Inflammatory macrophage treated with lipopolysaccharide for 4 hours (primary cell): ENCODE measurements at places on chromosomes 16 and 17.
A peak's percentile ranks its signal among the peaks of the same experiment; 100 is the strongest.

DNA sequence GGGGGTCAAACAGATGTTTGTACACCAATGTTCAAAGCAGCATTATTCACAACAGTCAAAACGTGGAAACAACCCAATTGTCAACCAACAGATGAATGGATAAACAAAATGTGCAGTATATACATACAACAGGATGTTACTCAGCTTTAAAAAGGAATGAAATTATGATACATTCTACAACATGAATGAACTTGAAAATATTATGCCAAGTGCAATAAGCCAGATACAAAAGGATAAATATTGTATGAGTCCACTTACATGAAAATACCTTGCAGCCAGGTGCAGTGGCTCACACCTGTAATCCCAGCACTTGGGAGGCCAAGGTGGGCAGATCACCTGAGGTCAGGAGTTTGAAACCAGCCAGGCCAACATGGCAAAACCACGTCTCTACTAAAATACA, 39.9 kb downstream of the UBE2G1 start:
- DNase-seq = no peak

GRCh38 chr17:70483624-70484023, 314.3 kb downstream of the KCNJ2 start:
- DNase-seq = no peak

DNA sequence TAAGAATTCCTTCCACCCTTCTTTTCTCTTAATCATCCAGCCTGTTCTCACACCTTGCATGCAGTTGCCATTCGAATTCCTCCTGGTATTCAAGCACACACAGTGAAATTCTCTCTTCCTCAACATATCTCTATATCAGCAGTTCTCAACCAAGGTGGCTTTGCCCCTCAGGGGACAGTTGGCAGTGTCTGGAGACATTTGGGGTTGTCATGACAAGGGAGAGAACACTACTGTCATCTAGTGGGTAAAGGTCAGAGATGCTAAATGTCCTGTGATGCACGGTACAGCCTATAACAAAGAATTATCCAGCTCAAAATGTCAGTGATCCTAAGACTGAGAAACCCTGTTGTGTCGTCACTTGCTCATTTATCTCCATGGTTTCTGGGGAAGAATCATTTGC, 94.8 kb upstream of the CPHXL start:
- DNase-seq = no peak

GRCh38 chr17:32528825-32529224, 42.0 kb downstream of the CDK5R1 start:
- no peak for DNase-seq

DNA sequence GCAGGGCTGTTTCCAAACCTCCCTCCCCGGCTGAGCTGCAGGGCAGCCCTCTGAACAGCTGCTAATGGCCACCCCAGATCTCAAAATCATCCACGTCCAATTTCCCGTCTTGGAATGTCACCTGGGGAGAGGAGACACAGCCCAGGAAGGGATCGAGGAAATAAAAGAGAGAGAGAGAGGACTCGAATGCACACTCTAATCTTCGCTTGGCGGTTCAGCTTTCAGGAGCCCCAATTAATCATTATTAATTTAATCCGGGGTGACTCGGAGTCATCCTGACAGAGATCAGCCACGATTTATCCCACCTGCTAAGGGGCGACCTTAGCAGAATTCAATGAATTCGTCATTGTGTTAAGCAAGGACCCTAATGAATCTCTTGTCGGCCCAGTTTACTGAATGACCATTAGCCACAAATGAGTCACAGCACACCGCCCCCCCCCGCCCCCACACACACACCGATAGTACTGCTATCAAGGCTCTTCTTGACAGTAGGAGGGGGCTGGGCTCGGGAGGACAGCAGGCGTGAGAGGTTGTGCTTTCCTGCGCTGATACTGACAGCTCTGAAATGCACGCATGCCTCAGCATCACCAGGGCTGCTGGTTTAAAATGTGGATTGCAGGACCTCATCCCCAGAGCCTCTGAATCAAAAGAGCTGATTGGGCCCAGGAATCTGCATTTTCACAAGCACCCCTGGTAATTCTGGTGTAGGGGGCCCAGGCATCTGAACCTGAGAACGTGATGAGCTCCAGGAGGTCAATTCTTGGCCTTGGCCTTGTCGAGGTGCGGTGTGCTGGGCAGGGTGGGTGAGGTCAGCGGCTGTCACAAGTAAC, 190.0 kb upstream of the CIBAR2 start:
- DNase-seq = no peak

DNA sequence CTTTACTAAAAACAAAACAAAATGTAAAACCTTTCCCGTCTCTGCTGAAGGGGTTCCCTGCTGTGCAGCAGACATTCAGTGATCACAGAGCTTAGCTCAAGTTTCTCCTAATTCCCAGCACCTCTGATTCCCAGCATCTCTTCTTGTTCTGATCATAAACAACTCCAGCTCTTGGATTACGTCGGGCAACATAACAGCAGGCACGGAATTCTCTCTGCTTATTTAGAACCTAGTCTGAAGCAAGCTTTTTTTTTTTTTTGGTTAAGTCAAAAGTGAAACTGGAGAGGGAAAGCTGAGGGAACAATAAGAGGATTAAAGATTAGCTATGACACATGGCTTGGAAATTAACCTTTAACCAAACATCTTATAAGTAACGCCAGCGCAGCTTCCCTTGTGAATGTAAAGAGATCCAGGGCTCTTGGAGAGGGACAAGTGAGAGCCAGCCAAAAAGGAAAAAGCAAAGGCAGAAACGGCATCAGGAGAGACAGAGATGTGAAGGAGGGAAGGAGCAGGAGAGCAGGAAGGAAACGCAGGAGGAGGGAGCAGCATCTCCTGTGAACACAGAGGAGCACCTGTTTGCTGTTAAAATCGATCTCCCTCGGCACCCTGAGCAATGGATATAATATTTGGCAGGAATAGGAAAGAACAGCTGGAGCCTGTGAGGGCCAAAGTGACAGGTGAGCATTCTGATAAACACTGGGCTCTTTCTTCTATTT, at the start of gene BCO1:
Gene BCO1 (plus strand): TSS at position 394 of the 716 bp plus-strand sequence. CDS start 220 bp downstream, at position 614.
- no peak for DNase-seq

DNA sequence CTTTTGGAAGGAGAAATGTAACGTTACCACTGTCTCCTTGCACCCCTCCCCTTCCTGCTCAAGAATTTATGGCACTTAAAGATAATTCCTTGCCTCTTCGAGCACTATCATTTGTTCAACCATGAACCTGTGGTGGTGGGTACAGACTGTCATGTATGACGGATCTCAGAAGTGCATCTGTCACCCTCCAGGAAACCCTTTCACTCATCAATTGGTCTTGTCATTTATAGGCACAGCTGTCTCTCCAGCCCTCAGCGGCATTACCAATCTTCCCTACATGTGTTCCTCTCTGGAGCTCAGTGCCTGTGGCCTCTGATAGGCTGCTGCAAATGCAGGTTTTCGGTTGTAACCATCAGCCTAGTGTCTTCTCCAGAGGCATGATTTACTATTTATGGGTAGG, 15.0 kb downstream of the CNTNAP4 start:
- DNase-seq = no peak

DNA sequence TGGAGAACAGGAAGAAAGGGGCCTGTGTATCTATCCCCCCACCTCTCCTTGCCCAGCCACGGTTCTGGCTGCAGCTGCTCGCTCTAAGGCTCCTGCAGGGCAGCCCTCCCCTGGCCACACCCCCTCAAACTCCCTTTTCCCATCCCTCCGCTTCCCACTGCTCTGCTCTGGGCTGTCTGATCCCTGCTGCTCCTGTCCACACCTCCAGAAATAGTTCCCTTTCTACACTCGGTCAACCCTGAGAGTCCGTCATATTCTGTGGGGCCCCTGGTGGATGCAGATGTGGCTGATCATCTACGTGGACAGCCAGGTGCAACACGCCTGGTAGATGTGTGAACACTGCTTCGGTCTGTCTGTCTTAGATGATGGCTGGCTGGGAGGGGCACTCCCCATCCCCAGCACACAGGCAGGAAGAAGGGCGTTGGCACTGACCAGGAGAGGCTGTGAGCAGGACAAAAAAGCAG, 19.3 kb upstream of the KRT19 start:
- no peak for DNase-seq

GRCh38 chr16:9840761-9841665, 341.2 kb downstream of the GRIN2A start:
- DNase-seq = no peak

GRCh38 chr17:57892146-57892819, 42.4 kb upstream of the MRPS23 start:
- peak; percentile 75 for DNase-seq

DNA sequence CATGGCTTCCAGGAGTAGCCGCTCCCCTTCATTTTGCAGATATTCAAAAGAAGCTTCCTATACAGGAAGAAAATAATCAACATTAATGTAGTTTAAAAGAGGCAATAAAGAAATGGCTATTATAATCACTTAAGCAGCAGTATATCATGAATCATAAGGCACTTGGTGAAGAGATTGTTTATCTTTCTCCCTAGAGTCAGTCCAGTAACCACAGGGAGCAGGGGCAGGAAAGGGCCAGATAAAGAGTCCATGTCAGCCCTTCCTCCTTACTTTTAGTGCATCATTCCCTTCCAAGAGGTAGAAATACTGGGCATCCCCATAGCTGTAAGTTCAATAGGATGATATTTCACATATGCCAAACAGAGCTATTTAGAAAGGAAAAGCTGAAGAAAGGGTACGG, 184.6 kb upstream of the C17orf78 start:
- DNase-seq = no peak

- DNase-seq = peak; percentile 69
Measured at GRCh38 chr17:8125154-8125946, 1.4 kb upstream of the HES7 start.

DNA sequence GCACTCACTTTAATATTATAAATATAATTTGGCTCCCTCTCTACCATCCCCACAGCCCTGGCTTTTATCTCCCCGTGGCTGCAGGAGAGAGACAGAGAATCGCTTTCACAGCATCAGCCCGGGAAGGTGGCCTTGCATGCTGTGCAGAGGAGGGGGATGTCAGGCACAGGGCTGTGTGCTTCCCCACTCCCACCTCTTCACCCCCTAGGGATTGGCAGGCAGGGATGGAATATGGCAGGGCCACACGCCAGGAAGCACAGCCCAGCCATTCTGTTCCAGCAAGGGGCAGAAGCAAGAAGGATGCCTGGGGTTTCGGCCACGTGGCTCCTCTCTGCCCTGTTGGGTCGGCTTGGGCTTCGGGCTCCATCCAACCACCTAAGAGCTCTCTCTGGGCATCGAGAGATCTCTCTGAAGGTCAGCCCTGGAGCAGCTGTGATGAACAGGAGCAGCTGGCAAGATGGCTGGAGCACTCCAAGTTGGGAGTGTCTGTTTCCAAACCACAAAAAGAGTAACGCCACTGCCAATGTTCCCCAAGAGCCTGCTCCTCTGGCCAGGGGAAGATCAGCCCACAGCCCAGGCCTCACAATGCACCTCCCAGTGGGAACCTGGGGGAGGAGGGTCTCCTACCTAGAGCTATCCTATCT, 223.2 kb downstream of the C16orf78 start:
- DNase-seq = no peak

DNA sequence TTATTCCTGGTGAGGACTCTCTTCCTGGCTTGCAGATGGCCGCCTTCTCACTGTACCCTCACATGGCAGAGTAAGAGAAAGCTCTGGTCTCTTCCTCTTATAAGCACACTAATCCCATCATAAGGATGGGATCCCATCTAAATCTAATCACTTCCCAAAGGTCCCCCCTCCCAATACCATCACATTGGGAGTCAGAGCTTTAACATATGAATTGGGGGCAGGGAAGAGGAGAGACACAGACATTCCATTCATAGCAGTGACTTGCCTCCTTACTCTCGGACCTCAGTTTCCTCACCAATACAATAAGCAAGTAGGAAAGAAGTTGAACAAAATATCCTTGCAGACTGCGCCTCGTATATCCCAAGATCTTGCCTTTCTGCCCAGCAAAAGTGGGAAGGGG, 1.7 kb downstream of the CLEC19A start:
- DNase-seq = no peak

- DNase-seq = no peak
Measured at GRCh38 chr17:41695134-41695661, 6.5 kb downstream of the EIF1 start.

DNA sequence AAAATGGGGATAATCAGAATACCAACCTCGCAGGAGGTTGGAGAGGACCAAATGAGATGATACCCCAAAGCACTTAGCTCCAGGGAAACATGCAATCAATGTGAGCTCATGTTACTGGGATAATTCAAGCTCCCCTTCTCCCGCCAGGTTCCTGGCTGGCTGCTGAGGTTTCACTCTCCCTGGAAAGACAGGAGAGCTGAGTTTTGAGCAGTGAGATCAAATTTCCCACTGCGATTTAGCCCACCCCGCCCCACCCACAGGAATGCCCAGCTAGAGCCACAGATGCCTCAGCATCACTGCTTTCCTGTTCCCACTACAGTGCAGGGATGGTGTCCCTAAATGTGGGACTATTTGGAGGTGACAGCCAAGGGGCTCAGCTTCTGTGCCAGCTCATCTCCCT, 56.7 kb downstream of the ZNF423 start:
- DNase-seq = no peak

DNA sequence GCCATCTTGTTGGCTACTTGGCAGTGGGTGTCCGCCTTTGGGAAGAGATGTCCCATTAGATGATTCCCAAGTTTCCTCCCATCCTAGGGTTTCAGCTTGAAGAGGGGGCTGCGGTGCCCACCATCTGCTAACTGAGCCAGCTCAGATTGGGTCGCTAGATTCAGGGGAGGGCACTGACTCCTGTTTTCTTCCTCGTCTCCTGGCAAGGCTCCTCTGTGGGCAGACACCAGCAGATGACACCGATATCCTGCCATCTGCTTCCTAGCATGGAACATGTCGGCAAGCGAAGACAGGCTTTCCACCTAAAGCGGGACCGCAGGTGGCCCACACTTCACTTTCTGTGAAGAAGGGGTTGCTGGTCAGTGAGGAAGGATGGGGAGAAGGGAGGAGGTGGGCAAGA, 27.3 kb downstream of the C17orf75 start:
- DNase-seq = no peak

GRCh38 chr17:76493505-76494167, 7.6 kb downstream of the RHBDF2 start:
- DNase-seq = peak; percentile 38

- DNase-seq = no peak
Measured at GRCh38 chr16:80230328-80231120, 310.3 kb upstream of the DYNLRB2 start.

DNA sequence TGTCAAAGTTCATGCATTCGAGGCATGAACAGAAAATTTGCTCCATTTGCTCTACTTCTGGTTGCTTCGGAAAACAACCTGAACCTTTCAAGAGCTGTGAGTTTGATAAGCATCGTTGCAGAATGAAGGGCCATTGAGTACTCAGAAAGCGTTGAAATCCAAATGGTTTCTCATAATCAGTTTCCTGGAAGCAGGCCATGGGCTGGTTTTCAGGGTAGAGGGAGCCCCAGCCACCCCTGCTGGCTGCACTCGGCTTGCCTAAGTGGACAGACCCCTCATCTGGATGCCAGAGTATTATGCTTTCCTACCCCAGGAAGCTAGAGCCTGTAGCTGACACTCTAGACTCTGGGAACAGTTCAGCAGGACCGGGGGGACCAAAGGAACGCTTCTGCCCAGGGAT, 24.4 kb downstream of the SCNN1G start:
- DNase-seq = no peak

- peak; percentile 66 for DNase-seq
Measured at GRCh38 chr17:55769625-55770000, 18.8 kb downstream of the PCTP start.

- no peak for DNase-seq
Measured at GRCh38 chr16:55152875-55153390, 171.1 kb upstream of the IRX6 start.
